GM12878 (cell line): ENCODE measurements at places on chromosomes 2 and 18. TPM values are rescaled to one million over a fixed set of nuclear protein-coding genes. Genes with fewer than 3 reads are reported as not detected.

- no peak overlapping the region for H3K4me3 ChIP-seq
- peaks cover 32% of the 10 kb centered on the region for H3K4me1 ChIP-seq
- H3K27ac ChIP-seq, result no peak overlapping the region
- DNase-seq, result no peak
- H3K27me3 ChIP-seq, result no peaks in the 10 kb centered on the region
Measured at GRCh38 chr2:20430035-20430434, 16.8 kb upstream of the RHOB start.

DNA sequence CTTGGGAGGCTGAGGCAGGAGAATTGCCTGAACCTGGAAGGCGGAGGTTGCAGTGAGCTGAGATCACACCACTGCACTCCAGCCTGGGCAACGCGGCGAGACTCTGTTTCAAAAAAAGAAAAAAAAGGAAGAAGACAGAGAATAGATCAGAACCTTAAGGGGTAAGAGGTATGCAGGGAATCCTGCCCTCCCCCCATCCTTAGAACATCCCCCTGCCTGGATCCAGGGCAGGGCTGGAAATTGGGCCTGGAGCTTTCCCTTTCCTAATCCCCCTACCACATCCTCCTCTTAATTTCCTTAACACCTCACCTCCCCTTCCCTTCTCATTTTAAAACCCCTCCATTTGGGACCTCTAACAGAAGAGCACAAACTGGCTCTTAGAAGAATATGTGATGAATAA is 56.5 kb downstream of the RNU4ATAC start:
- DNase-seq, result no peak
- H3K4me3 ChIP-seq, result no peak overlapping the region
- no peaks in the 10 kb centered on the region for H3K4me1 ChIP-seq
- H3K36me3 ChIP-seq, result peaks cover 6% of the 10 kb centered on the region; the same call in 1 of the 2 replicates
- H3K27ac ChIP-seq, result no peak overlapping the region
- H3K27me3 ChIP-seq, result no peaks in the 10 kb centered on the region

ITPRIPL1 gene
- 23.8 and 28.7 TPM in 2 replicates for total RNA-seq

DNA sequence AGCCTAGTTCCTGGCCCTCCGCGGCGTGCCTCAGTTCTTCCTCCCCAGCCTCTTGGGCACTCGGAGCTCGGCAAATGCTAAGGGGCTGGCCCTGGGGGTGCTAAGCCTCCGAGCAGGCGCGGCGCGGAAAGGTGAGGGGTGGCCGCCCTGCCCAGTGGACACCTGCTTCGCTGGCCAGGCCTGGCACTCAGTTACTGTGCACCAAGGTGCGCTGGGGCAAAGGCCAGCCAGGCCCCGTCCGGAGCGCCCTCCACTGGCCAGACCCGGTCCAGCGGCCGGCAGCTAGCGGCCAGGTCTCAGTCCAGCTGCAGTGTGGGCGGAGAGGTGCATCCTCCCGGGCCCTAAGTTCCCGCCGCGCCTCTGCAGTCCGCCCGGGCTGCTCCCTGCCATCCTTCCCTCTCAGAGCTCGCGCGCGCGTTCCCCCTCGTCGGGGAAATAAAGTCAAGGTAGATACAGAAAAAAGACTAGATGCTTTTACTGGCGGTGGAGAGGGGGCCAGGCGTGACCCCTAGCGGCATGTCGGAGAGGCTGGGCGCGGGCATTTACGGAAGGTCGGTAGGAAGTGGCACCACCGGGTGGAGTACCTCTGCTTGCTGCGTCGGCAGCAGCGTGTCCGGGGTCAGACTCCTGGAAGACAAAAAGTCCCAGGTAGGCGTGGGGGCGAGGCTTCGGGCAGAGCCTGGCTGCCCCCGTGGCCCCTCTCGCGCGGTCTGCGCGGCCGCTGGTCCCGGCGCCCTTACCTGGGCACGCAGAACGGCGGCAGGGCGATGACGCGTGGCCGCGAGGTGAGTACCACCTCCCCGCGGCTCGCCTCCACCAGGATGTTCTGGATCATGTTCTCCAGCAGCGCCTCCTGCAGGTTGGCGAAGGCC is 9.4 kb upstream of the CRYBA2 start:
- peaks cover 19% of the 10 kb centered on the region for H3K27me3 ChIP-seq
- H3K27ac ChIP-seq, result no peak overlapping the region
- no peaks in the 10 kb centered on the region for H3K36me3 ChIP-seq
- no peak overlapping the region for H3K4me3 ChIP-seq
- no peaks in the 10 kb centered on the region for H3K4me1 ChIP-seq
